Skeletal muscle cell (primary cell): ENCODE measurements at places on chromosomes 2 and 18.

DNA sequence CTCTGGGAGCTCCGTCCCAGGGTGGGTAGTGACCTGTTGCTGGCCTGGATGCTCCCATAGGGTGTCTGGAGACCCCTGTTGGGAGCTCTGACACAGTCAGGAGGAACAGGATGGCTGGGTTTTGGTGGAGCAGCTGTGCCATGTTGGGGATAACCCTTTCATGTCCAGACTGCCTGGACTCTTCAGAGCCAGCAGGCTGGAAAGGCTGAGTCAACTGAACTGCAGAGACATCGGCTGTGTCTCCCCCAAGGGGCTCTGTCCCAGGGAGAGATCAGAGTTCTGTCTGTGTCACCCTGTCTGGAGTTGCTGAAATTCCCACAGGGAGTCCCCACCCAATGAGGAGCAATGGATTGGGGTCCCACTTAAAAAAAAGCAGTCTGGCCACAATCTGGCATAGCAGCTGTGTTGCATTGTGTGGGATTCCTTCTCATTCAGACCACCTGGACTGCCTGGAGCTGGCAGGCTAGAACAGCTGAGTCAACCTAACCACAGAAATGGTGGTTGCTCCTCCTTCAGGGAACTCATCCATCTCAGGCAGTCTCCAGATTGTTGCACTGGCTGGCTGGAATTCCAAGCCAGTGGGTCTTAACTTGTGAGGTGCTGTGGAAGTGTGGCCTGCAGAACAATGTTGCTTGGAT, 37.2 kb downstream of the AGPS start:
- DNase-seq, result peak; percentile 88

DNA sequence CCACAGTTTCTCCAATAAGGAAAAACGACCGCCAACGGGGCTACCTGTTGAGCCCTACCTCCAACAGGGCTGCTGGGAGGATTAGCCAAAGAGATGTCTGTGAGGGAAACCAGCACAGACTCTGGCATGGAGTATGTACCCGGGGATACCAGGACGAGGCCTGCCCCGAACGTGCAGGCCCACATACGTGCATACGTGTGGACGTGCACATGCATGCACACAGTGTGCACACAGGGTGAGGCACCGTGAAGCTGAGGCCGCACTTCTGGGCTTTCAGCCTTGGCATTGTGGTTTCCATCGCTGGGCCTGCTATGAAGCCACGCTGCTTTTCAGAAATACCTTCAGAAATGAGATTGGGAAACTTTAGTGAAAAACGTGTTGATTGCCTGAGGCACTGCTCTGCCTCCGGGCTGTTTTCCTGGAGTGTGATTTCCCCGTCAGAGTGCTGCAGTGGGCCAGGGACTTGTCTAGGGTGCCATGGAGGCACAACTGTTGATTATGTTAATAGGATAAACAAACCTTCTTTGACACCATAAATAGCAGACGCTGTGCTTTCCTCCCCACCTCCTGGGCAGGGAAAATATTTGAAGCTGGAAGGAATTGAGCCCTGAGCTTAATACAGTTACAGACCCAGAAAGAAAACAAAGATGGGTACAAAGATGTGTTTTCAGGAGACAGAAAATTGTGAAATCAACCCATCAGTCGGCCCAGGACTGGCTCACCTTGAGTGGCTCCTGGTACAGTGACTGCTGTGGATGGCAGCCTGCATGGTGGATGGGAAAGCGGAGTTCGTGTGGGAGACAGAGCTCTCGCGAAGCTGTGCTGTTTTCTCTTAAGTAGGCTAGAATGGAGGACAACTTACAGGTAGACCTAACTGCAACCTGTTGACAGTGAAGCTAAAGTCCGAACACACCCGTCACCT, 182.3 kb downstream of the FAM210A start:
- DNase-seq, result no peak

- DNase-seq, result no peak
Measured at GRCh38 chr18:60554967-60555366, 182.4 kb upstream of the MC4R start.

DNA sequence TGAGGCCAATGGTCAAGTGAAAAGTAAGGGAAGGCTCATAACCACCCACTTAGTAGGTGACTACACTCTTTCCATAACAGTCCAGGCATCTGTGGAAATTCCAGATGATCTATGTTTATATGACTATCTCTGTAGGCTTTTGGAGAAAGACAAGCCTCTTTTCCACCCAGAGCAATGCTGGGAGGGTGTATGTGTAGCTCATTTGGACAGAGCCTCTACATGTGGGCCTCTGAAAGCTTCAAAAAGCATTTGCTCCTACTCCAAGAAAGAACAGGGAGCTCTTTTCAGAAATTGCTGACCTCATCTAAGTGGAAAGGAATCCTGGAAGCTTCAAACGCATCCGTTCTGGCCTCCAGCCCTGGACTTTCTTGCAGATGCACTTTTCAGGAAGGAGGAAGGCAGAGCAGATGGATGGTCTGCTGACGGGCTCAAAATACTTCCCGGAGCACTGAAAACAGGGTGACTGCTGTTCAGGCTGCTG, 308.7 kb downstream of the LRATD1 start:
- DNase-seq, result no peak

DNA sequence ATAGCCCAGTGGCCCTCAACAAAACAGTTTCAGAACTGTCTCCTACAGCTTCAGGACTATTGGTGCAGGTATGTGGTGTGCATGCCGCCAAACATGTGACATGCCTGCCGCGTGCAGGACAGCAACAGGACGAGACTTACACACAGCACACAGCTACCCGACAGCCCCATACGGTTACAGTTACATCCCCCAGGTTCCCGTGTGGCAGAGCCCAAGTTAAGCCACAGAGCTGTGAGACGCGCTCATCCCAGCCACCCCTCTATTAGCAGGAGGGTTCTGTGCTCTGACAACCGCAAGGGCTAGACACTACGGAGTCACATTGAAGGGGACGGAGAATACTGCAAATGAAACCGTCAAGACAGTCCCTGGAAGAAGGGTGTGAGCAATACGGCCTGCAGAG, 16.4 kb upstream of the TUBB6 start:
- no peak for DNase-seq

DNA sequence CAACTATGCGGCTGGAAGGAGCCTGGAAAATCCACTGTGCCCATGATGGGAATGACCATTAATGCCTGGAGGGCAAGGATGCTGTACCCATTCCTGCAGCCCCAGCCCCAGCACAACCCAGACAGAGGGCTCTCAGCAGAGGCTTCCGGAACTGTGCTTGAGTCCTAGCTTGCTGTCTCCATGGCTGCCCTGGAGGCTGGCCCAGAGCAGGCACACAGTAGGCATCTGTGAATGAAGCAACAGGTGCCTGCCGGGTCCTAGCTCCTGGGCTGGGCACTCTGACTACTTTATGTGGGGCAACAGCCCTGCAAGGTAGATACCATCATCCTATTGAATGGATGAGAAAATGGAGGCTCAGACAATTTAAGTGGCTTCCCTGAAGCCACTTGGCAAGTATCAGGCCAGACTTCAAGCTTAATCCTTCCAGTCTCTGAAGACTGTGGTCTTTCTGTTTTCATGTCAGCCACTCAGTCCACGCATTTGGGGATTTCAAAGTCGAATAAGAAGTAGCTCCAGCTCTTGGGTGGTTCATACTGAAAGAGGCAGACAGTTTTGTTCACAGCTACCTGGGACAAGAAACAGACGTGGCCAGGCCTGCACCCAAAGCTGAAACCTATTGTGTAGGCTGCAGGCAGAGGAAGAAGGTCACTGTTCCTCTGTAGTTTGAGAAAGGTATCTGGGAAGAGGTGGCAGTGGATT, 237.5 kb downstream of the ZBTB7C start:
- DNase-seq, result no peak

DNA sequence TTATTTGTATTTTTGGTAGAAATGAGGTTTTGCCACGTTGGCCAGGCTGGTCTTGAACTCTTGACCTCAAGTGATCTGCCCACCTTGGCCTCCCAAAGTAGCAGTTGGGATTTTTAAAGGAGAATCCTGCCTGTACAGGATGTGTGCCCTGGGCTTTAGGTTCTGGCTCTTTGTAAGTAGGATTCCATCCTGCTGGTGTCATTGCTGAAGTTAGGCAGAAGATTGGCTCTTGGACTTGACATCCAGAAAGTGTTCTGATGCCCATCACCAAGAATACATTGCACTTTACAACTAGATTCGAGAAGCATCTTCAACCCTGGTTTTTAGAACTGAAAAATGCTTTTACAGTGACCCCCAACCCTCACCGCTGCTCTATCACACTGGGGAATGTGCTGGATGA, 4.4 kb upstream of the TWIST2 start:
- no peak for DNase-seq

- peak; percentile 90 for DNase-seq
Measured at GRCh38 chr2:46657042-46657504, 177.7 kb downstream of the TMEM247 start.

DNA sequence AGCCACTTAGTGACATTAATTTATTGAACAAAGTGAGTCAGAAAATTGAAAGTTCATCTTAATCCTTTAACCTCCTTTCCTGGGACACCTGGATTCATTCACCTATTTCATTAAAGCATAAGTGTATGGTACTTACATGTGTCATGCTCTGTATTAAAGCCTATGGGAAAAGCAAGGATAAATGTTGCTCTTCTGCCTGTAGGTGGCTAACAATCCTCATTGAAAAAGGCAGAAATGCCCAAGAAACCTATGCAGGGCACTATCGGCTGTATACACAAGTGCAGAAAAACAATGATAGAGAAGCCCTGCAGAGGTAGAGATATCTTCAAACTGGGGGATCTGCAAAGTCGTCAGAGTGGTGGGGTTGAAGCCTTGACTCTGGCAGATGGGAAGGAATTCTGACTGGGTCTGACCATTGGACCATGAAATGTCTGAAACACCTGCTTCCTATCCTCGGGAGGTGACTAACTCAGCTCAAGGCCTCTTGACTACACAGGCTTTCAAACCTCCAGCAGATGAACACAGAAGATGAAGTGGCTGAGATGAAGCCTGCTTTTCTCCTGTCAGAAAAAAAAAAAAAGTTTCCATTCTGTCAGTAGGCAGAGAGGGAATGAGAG, 83.1 kb downstream of the DCC start:
- no peak for DNase-seq

DNA sequence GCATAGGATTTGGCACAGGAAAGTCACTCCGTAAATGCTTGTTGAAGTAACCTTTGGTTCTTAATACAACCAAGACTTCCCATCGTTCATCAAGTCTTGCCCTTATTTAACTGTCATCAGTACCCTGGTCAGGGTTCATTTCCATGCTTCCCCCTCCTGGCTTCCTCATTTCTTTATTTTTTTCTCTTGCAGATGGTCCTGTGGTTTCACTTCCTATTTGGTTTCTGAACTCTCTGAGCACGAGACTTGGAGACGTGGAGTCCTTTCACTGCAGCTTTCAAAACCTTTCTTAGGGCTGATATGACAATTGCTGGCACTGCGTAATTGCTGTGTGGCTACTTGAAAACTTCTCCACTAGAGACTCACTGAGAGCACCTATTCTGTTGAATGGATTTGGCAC, 59.9 kb upstream of the PID1 start:
- no peak for DNase-seq

- DNase-seq, result no peak
Measured at GRCh38 chr18:48612917-48613316, 74.1 kb downstream of the CTIF start.

DNA sequence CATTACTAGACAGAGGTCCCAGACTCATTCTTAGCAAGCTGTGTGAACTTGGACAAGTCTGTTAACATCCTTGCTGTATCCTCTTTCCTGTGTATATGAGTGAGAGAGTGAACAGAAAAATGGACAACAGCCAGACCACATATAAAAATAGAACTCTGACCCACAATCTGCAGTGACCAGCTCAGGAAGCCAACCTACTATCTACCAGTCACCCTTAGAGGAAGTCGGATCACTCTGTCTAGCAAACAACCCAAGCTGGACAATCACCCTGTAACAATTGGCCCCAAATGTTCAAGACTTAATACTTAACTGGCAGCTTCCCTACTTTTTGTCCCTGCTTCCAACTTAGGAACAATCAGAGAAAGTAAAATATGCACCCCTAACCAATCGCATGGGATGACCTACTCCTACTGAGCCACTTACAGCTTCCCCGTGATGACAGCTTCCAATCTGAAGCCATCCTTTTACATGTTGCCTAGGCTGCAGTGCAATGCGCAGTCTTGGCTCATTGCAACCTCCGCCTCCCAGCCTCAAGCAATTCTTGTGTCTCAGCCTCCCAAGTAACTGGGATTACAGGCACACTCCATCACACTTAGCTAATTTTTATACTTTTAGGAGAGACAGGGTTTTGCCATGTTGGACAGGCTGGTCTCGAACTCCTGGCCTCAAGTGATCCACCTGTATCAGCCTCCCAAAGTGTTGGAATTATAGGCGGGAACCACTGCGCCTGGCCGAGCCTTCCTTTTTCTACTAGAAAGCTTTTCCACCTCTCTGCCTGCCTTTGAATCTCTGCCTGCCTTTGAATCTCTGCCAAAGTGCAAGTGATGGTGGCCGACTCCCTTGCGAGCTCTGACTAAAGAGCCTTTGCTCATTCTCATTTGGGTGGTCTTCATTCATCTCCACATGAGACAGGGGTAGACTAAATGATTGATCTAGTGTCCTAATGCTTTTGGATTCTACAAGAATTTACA, 158.3 kb upstream of the NDUFV2 start:
- peak; percentile 51 for DNase-seq

GRCh38 chr18:61127714-61128467, 205.3 kb upstream of the CDH20 start:
- DNase-seq, result no peak

- DNase-seq, result no peak
Measured at GRCh38 chr2:160336105-160336504, 136.0 kb upstream of the ITGB6 start.

DNA sequence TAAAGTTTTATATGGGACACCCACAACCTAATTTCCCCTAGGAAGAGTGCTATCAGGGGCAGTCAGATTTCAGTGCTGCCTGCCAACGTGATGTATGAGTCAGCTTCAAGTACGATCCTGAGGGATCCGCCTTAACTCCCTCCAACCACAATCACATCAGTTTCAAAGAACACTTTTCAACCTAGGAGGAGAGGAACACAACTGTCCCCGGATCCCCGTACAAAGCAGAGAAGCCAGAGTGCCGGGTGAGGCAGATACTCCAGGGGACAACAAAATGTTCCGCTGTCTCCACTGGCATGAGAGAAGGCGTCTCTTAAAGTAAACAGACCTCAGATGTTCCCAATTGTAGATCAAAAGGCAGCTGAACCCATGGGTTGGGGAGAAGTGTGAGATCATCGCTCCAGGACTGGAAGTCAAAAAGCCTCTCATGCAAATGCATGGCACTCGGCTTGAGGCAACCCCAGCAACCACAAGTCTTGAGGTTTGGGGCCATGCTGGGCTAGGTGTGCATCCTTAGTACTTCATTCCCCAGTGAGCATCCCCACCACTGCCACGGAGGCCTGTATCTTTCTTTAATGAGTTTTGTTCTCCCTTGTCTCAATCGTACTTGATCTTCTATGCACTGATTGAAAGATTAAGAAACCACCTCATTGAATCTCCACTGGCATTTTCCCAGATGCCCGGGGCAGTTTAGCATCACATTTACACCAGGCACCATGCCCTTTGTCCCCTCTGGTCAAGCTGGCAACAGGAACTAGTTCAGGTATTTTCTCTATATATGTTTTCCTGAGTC, 91.0 kb upstream of the CCBE1 start:
- DNase-seq, result peak; percentile 68

- no peak for DNase-seq
Measured at GRCh38 chr2:235098736-235099494, 147.1 kb downstream of the SH3BP4 start.

GRCh38 chr18:75551071-75551470, 123.6 kb upstream of the SMIM21 start:
- no peak for DNase-seq

- no peak for DNase-seq
Measured at GRCh38 chr2:118940486-118941120, 1.4 kb upstream of the MARCO start.

- no peak for DNase-seq
Measured at GRCh38 chr2:188280811-188281222, 10.9 kb upstream of the GULP1 start.

GRCh38 chr2:165593081-165593480, 123.6 kb downstream of the CSRNP3 start:
- DNase-seq, result no peak
